Stimulated activated CD8-positive, alpha-beta memory T cell treated with anti-CD3 and anti-CD28 coated beads, Interleukin-15, amount 100 ng/mL, for 4 hours (primary cell): ENCODE measurements at places on chromosomes 4 and X.
A peak's percentile ranks its signal among the peaks of the same experiment; 100 is the strongest.

DNA sequence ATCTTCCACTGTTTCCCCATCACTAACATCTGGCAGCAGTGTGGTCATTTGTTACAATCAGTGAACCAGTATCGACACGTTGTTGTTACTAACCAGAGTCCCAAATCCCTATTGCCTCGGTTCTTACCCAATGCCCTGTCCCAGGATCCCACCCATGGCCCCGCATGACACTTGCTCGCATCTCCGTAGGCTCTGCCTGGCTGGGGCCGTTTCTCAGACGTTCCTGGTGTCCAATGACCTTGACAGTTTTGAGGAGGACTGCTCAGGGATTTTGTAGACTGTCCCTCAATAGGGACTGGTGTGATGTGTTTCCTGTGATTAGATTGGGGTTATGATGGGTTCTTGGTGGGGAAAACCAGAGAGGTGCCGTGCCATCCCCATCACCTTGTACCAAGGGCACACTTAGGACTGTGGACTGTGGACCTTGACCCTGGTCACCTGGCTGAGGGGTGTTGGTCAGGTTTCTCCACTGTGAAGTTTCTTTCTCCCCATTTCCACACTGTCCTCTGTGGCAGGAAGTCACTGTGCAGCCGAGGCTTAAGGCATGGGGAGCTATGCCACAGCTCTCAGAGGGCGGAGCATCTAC lies 108.4 kb downstream of the ADRA2C start:
- no peak for DNase-seq

DNA sequence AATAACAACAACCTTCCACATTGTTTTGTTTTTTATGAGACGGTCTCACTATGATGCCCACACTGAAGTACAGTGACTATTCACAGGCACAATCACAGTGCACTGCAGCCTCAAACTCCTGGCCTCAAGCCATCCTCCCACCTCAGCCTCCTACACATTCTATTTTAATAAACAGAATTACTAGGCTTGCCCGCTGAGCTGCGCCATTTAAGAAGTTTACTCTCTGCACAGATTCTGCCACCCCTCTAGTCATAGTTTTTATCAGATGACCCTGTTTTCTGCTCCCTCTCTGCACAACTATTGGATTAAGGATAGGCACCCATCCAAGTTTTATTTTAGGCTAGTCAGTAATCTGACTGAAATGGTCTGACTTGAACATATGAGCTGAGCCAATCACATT lies 11.3 kb upstream of the COX18 start:
- no peak for DNase-seq

- DNase-seq: no peak
Measured at GRCh38 chr4:153594210-153594609, 89.9 kb upstream of the TLR2 start.

DNA sequence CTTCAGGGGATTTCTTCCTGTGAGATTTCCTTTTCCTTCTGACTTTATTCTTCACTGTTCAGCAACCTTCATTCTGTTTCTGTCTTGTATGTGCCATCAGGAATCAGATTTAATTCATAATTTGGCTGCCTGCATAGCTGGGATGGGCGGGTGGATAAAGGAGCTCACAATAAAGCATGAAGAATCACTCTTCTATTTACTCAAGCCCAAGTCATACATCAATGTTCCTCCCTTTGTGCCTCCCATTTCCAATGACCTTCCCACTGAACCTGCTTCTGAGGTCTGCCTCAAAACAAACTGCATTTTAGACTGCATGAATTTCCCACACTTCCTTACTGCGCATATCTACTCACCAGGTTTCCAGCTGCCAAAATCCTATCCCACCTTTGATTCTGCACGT lies 14.0 kb downstream of the PDGFC start:
- DNase-seq: no peak

- DNase-seq: no peak
Measured at GRCh38 chrX:73799888-73800287, 236.9 kb downstream of the CHIC1 start.

DNA sequence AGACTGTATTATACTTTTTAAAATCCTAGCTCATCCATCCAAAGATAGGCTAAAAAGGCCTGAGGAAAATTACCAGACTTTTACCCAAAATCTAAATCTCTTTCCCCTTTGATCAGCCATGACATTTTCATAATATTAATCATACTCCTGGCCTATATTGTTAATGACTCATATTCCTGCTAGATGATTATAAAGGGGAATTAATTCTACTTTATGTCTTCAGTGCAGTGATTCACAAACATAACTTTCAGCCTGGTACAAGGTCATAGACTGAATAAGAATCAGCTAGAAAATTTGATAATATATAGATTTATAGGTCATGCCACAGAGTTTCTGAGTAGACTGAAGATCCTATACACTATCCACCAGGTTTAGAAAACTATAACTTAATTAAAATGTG lies 1905.4 kb downstream of the C4orf33 start:
- DNase-seq: no peak

DNA sequence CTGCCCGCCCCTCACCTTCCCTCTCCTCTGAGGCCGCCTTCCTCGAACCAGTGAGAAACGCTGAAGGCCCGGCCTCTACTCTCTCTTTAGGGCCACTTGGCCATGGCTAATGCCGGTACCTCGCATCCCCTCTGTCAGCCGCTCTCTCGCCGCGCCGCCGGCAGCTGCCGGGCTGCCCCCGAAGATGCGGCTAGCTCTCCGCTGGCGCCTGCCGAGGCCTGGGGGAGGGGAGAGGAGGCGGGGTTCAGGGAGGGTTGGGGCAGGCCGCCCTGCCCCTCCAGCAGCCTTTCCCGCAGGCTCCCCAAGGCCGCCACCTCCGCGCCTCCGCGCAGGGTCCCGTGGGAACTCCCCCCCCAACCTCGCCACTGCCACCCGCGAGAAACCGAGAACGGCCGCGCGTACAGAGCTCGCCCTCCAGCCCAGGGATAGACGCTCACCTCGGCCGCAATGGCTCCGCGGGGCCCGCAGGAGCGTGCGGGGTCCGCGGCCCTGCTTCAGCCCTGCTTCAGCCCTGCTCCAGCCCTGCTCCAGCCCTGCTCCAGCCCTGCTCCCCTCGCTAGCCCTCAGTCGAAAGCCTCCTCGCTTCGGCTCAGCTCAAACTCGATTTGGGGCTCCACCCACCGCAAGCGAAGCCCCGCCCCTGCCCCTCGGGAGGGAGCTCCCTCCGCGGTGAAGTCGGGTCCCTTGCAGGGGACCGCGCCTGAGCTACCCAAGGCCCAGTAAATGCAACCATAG lies at the start of gene HUWE1:
HUWE1 (minus strand) TSS at position 569 of the 735 bp plus-strand sequence. CDS start 32,612 bp downstream, outside the sequence.
- peak; percentile 71 for DNase-seq

DNA sequence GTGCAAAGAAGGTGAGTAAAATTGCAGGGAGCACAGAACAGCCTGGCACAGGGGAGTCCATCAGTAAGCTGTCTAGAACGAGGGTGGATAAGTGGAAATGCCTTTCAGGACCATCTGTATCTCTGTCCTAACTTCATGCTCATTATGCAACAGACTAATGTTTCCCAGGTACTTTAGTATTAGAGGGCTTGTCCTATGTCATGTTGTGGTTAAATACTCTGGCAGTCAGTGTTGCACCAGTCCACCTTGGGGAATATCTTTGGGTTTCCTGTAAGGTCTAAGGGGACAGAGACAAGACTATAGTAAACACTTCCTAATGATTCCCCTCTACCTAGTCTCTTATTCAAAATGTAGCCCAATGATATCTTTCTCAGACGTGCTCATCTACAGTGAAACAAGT lies 21.3 kb downstream of the NOCT start:
- no peak for DNase-seq

DNA sequence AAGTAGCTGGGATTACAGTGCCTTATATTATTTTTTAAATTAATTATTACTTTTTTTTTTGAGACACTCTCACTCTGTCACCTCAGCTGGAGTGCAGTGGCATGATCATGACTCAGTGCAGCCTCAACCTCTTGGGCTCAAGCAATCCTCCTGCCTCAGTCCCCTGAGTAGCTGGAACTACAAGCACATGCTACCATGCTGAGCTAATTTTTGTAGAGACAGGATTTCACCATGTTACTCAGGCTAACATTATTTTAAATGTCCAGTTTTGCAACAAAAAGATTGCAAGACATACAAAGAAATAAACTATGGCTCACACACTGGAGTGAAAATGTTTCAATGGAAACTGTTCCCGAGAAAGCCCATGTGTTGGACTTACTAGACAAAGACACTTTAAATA lies 59.2 kb downstream of the MND1 start:
- DNase-seq: no peak

DNA sequence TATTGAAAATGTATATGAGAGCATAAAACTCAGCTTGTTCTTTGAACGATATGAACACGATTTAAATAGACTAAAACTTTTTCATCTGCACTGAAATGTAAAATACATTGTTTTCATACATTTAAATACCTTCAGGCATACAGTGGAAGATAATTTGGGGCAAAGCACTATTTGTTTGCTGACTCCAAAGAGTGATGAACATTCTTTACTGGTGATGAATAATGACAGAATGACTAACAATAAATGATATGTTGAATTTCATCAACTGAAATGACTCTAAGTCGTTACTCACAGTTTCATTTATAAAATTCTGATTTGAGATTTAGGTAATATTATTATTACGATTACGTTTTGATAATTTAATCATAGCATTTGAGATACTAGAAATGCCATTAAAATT lies 1160.1 kb downstream of the NLGN4X start:
- DNase-seq: no peak

GRCh38 chrX:137748827-137749226 lies 182.9 kb downstream of the ZIC3 start:
- DNase-seq: no peak

DNA sequence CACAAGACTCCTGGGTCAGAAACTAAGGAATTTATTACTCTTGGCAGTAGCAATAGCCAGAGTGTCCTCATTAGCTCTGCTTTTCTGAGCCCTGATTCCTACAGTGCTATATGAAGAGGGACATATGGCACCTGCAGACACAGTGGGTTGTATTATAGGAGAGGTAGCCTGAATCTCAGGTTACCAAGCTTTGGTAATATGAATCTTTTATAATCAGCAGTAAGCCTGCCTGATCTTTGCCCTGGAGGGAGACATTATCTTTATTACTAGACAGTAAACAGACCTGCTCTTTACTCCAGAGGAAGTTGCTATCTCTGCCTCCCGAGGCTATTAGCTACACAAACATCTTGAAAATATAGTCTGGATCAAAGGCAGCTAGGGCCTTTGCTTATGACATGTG lies 62.5 kb upstream of the HOPX start:
- DNase-seq: no peak

- DNase-seq: no peak
Measured at GRCh38 chr4:161404346-161405110, 759.3 kb downstream of the FSTL5 start.

GRCh38 chr4:103137446-103137827 lies 37.8 kb upstream of the BDH2 start:
- DNase-seq: no peak

DNA sequence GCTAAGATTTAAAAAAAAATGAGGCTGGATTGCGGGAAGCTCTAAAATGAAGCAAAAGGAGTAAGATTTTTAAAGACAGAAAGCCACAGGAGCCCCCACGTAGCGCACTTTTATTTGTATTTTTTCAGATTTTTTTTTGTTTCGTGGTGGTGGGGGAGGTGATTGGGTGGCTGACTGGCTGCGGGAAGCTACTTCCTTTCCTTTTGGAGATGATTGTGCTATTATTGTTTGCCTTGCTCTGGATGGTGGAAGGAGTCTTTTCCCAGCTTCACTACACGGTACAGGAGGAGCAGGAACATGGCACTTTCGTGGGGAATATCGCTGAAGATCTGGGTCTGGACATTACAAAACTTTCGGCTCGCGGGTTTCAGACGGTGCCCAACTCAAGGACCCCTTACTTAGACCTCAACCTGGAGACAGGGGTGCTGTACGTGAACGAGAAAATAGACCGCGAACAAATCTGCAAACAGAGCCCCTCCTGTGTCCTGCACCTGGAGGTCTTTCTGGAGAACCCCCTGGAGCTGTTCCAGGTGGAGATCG lies 908 bp downstream of the PCDH10 start:
- DNase-seq: no peak

DNA sequence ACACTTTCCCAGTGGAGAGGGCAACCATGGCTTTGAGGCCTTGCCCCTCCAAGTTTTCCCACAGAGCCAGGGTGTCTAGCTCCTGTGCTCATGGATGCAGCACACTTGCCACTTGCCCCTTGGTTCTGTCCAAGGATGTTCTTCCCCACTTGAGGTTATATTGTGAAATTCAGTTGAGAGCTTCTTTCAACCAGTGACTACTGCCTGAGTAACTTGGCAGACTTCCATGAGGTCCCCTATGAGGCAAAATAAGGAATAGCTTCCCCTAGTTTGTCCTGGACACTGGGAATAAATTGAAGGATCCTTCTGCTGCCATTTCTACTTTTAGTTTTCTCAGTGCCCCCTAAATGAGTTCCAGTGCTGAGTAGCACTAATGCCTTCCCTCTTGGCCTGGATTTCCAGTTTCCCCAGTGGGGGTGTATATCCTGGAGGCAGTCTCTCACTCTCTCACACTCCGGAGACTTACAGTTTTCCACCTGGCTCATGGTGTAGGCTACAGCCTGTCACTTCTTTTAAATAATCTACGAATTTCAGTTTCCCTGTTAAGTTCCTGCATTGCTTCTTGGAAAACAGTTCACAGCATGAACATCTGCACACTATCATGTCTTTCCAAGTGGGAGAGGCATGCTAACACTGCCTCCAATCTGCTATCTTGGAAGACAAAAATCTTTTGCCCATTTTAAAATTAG lies 36.4 kb upstream of the ADH4 start:
- no peak for DNase-seq

GRCh38 chr4:118807659-118808058 lies 28.3 kb downstream of the SEC24D start:
- no peak for DNase-seq

DNA sequence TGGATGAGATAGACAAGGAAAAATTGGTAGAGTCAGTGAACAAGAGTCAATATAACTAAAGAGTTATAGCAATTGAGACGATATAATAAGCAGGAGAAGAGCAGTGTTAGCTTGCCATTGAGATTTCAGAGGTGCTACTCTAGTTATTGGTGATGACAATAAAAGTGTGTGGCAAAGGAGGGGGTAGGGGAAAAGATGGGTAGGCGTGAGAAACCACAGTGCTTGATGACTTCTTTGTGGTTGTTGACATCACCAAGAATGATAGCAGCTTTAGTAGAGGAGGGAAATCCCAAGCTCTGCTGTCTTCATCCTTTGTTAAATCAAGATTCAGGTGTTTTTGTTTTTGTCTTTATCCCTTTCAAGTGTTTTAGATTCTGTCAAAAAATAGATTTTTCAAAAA lies 179.9 kb upstream of the PPP3CA start:
- peak; percentile 64 for DNase-seq

DNA sequence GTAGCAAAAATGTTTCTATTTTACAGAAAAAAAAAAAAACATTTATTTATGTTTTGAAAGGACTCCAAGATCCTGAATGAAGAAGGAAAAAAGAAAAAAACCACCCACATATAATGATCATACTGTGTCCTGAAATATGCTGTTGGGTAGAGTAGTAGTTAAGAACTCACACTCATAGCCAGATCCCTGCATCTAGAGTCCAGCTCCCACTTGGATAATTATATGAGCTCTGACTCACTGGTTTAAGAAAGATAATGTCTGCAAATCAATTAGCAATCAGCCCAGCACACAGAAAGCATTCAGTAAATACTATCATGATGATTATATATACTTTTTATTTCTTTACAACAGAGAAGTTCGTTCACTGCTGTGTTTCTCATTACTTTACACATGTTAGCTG lies 46.7 kb upstream of the MXRA5 start:
- no peak for DNase-seq
